ENCODE measurements at places on chromosomes 12 and 14.

DNA sequence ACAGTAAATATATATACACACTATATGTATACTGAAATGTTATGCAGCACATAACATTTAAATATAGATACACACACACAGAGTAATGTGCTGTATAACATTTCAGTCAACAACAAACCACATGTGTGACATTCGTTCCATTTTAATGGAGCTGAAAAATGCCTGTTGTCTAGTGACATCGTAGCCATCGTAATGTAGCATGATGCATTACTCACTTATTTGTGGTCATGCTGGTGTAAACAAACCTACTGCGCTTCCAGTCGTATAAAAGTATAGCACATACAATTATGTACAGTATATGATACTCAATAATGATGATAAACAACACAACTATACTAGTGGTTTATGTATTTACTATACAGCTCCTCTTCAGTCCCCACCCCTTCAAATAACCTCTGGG is 119.0 kb upstream of the SLC38A4 start:
- no peak for DNase-seq

- no peak for DNase-seq
Measured at GRCh38 chr12:68844788-68845695, 37.1 kb downstream of the MDM2 start.

DNA sequence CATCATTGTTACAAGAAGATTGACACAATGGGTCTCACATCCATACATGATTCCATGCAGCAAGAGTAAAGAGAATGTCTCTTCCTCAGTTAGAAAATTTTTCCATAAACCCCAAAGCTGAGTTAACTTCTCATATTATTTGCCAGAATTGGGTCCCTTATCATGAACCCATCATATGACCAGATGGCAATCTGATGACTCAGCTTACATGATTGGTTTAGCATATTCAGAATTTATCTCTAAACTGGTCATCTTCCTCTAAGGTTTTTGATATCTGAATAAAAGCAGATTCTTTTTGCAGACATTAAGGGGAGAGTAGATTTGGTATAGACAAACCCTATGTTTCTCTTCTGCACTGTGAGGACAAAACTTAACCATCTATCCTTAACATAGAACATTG is 174.9 kb downstream of the PIK3C2G start:
- no peak for DNase-seq

DNA sequence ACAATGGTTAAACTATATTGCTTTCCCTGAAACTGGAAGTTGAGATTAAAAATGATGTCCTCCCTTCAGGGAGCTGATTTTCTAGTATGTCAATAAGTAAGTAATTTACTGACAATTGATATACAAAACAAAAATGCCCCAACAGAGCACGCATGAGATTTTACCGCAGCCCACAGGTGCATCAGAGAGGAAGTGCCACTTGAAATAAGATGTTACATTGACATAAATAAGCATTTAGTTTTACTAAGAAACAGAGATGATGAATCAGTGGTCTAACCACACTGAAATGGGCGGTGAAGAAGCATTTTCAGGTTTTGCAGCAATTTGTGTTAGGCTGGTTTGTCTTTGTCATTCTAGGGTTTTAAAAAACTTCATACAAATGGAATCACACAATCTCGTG is 8.8 kb upstream of the CLECL1 start:
- DNase-seq = peak; percentile 89

DNA sequence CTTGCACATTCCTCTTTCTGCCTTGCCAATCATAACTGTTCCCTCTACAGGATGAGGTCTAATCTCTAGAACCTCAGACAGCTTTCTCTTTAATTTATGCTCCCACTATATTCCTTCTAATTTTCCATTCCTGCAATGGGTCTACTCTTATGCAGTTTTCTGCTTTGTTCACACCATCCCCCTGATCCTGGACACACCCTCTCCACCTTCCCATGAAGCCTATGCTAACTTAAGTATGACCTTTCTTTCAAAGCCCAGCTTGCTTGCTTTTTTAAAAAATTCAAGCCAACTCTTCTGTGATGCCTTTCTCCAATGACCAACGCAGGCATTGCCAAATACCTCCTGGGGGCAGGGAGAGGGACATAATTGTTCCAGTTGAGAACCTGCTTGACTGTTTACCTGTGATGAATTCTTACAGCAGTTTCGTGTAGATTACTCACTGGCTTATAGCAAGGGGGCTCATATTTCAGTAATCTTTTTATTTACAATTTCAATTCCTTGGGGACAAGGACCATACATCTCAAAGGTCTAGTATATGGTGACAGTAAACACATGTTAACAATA is 7.8 kb downstream of the SLC38A1 start:
- DNase-seq = no peak

- no peak for DNase-seq
Measured at GRCh38 chr12:123896767-123897166, 75.9 kb downstream of the CCDC92 start.

DNA sequence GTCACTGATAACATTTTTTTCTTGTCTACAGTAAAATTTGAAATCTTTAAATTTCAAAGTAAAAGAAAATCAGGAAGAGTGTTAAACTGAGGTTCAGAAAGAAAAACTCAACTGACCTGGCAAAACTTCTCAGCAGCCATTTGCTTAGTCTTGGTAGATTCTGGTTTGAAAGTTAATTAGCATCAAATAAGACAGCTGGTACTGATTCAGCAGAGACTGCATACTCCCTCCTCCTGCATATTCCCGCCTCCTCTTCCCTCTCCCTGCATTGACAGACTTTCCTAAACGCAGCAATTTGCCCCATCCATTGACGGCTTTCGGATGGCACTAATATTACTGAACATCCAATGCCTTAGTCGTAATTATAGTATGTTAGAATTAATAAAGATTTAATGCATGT is 520.8 kb downstream of the FLRT2 start:
- no peak for DNase-seq

GRCh38 chr12:46127656-46128055 is 137.3 kb upstream of the SCAF11 start:
- no peak for DNase-seq

DNA sequence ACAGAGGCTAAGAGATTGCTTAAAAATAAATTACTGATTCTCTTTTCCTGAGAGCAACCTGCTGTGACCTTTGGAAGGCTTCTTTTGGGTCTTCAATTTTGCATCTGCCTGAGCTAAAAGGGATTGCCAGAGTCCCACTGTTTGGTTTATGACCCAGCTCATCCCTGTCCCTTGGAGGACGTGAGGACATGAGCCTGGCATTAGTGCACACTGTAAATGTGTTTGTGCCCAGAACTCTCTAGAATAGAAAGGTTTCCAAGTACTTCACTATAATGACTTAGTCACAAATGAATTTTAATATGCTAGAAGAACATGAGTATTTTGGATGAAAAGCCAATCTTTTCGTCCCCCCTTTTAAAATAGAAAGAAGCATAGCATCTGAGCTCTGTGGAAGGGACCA is 47.1 kb upstream of the CDKN3 start:
- no peak for DNase-seq

DNA sequence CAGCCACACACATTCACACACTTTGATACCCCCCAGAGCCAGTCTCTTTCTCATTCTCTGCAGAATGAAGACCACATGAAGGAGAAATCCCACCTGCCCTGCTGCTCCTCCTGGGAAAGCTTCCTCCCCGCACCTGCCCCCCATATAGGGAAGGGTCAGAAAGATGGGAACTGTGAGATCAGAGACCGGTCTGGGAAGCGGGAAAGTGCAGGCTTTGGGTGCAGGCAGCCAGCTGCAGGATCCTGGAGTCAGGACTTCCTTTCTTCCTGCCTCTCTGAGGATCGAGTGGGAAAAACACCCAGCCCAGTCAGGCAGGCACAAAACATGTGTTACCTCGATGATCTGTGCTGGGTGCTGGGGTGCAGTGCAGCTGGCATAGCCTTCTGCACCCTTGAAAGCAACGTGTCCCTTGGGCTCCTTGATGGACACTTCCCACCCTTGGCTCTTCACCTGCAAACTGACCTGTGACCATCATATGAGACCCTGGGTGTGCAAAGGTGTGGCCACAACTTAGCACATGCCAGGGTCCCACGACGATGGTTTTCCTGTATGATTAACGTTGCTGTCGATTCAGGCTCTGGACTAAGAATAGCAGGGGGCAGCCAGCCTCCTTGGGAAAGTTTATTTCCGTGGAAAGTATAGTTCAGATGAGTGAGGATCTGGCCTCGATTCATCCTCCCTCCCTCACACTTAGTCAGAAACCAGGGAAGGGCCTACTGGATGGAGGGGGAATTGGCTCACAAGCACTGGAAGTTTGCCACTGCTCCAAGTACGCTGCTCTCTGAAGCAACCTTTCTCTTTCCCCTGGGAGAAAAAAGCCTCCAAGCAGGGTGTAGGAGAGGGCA is 105.4 kb upstream of the MED13L start:
- no peak for DNase-seq

- no peak for DNase-seq
Measured at GRCh38 chr12:130333341-130333740, 4.3 kb upstream of the PIWIL1 start.

GRCh38 chr14:44446965-44447364 is 60.1 kb downstream of the FSCB start:
- no peak for DNase-seq

- no peak for DNase-seq
Measured at GRCh38 chr12:1740161-1740948, 49.5 kb downstream of the ADIPOR2 start.

DNA sequence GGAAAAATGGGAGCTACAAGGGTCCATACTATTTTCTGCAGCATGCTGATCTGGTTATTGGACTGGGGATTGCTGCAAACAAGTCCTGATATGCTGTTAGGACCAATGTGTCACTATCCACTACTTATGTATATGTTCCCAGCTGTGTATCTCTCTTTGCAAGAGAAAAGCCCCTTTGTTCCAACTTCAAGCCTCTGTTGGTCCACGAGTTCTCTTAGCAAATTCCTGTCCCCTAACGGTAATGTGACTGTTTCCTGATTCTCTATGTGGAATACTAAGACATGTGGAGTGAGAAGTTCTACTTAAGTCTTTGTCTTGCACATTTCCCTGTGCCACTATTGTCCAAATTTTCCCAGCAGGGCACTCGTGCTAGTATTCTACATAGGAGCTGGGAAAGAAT is 557.7 kb downstream of the FSCB start:
- no peak for DNase-seq

GRCh38 chr14:52910572-52910971 is 40.3 kb downstream of the FERMT2 start:
- DNase-seq = no peak

DNA sequence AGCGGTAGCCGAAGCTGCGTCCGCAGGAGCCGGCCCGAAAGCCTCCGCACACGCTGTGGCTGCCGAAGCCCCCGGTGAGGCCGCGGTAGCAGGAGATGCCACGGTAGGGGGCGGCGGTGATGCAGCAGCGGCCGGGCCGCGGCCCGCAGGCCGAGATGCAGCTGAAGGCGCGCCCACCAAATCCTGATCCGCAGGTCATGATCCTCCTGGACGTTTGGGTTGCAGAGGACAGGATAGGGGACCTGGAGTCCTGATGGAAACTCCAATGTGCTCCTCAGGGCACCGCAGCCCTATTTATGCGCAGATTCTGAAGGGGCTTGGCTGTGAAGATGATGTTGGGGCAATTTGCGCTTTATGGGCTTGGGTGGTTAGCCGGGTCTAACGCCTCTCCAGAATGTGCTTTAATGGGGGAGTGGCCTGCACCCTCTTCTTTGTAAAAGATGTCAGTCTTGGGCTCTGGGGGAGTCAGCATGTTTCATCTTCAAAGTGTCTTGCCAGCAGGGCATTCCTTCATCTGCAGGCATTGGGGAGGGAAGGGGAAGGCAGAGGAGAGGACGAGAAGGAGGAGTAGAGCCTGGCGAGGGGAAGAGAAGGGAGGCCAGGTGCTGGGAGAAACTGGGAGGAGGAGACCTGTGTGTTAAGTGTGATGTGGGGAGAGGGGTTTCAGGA is at the start of gene KRT81:
KRT81 (minus strand) TSS at position 268 of the 669 bp plus-strand sequence; CDS start at position 199, 69 bp downstream.
- no peak for DNase-seq

- peak; percentile 47 for DNase-seq
Measured at GRCh38 chr12:94157981-94158411, 9.6 kb downstream of the PLXNC1 start.

DNA sequence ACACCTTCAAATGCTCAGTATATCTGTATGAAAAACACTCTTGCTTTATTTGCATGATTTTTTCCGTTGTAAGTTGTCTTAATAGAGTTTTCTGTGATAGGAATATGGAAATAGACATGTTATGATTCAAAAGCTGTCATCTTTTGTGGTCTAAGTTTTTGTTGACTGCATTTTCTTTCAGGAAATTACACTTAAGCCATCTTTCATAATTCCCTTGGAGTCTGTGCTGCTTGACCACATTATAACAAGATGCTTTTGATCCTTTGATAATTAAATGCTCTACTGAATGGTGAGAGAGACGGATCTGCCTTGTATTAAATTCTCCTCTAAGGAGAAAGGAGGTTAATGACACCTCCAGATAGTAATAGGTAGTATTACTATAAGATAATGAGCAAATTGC is 272.8 kb upstream of the DAAM1 start:
- DNase-seq = no peak

- no peak for DNase-seq
Measured at GRCh38 chr14:65506801-65507200, 94.3 kb downstream of the FUT8 start.

DNA sequence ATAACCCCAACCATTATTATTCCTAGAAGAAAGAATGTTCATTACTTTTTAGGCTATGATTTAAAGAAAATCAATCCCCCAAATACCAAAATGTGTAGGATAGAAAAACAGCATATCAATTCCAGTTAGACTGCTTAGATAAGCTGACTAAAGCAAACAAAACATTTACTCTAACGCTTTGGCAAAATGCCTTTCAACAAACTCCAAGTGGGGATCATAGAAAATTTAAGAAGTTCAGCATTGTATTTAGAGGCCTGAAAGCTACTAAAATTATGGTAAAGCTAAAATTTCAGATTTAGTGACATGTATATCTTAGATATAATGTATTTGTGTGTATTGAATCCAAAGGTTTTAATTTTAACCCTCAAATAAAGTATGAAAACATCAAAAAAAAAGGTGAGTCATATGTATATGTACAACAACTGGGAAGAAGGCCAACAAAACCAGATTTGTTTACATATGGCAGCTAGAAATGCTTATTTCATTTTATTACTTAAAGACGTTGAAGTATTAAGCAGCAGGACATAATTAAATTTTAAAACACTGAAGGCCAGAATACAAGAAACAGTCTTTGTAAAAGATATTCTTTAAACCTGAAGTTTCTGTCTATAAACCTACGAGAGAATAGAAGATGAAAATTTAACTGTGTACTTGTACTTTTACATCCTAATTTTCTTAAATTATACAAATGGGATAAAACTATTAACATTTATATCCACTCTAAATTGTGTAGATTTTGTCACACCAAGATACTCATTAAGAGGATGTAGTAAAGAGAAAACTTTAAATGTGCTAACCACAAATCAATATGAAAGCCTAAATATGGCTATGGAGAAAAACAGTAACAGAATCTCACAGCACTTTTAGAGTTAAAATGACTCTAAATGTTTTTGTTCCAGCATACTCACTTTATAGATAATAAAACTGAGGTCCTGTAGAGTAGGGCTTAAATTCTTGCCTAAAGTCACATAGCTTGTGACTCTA is 71.4 kb downstream of the SLC41A2 start:
- DNase-seq = no peak

GRCh38 chr12:3523728-3524127 is 32.7 kb downstream of the PRMT8 start:
- no peak for DNase-seq

- no peak for DNase-seq
Measured at GRCh38 chr12:58395470-58395869, 454.1 kb downstream of the ATP23 start.

All from activated CD4-positive, alpha-beta T cell treated with anti-CD3 and anti-CD28 coated beads, Interleukin-2, Interleukin-6, amounts not matched to agents 100 ng/mL and 50 ng/mL, durations not matched to agents 16 hours and 8 hours (primary cell).